Activated naive CD8-positive, alpha-beta T cell treated with anti-CD3 and anti-CD28 coated beads for 36 hours (primary cell): ENCODE measurements at places on chromosomes 16 and 17.
A peak's percentile ranks its signal among the peaks of the same experiment; 100 is the strongest.

- no peak for DNase-seq
Measured at GRCh38 chr16:71216714-71217113, 13.8 kb downstream of the HYDIN start.

DNA sequence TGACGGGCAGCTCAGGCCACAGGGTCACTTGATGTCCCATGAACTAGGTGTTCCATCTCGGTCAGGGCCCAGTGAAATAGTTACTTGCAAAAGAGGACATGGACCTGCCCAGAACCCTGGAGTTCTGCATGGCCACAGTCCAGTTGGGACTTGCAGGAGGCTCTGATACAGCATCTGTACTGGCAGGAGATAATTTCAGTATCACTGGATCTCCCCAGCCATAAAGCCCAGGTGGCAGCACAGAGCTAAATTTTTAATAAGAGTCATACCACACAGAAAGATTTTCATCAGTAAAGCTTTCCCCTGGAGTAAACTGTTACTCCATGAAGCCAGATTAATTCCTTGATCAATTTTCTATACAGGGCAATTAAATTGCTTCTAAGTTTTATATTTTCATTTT lies 18.0 kb upstream of the SLC16A5 start:
- no peak for DNase-seq

DNA sequence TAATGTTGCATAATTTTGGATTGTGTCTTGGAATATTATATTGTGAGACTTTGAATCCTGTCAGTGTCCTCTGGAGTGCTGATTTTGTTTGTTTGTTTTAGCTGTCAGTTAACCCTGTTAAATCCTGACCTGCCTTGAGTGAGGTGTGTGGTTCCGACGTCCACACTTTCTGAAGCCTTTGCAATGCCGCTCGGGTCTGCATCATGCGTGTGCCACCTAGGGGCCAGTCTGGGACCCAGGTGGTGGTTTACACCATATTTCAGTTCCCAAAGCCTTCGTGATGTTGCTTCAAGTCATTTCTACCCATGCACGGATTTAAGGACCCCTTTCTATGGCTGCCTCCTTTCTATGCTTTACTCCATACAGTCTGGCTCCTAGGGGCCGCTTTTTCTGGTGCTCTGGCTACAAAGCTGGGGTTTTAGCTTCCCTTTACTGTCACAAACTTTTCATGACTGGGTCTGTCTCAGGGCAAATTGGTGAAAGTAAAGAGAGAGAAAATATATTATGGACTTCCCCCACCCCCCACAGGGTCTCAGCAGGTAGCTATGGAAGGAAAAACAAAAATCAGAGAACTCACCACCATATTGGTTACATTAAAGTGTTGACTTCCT lies 11.4 kb upstream of the OR4D1 start:
- no peak for DNase-seq

DNA sequence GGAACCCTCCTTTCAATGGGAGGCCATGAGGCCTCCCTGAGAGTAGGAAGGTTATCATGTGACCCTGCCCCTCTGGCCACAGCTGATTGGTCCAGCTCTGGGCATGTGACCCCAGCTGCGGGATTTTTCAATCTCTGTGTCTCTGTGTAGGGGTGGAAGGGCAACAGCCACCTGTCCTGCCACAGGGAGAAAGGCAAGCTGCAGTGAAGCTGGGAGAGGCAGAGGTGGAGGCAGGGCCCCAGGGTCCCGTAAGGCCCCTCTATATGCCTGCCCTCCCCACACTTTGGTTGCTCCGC lies 10.9 kb downstream of the DNAAF8 start:
- no peak for DNase-seq

GRCh38 chr17:41296846-41297245 lies 5.8 kb downstream of the KRTAP29-1 start:
- no peak for DNase-seq

GRCh38 chr16:9034056-9034455 lies 57.4 kb upstream of the HAPSTR1 start:
- no peak for DNase-seq

DNA sequence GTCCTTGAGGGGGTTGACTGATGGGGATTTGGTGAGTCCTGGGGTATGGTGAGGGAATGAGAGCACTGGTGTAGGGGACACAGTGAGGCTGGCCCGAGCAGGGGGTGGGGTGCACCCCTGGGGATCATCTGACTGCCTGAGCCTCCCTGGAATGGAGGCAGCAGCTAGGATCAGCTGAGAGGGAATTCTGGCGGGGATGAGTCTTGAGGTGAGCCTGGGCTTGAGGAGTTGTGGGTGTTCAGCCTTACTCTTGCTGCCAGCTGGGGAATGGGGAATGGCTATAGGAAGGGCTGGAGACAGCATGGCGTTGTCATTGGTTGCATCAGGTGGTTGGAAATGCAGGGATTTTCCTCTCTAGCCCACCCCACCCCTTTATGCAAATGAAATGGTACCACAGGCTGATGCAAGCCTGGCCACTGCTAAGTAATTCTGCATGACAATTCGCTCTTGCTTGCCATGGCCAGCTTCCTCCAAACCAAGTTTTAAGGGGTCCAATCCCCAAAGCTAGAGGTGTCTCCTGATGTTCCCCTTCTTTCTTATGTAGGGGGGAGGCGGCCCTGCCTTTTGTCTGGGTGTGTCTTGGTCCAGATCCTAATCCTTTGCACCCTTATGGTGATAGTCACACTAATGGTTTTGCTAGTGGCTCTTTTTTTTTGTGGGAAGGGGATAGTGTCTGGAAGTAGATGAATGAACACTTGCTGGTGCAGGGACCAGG lies 7.5 kb downstream of the NFE2L1 start:
- peak; percentile 69 for DNase-seq

- no peak for DNase-seq
Measured at GRCh38 chr17:28972437-28972836, 21.1 kb upstream of the PHF12 start.

DNA sequence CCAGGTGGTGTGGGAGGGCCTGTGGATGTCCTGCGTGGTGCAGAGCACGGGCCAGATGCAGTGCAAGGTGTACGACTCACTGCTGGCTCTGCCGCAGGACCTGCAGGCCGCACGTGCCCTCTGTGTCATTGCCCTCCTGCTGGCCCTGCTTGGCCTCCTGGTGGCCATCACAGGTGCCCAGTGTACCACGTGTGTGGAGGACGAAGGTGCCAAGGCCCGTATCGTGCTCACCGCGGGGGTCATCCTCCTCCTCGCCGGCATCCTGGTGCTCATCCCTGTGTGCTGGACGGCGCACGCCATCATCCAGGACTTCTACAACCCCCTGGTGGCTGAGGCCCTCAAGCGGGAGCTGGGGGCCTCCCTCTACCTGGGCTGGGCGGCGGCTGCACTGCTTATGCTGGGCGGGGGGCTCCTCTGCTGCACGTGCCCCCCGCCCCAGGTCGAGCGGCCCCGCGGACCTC lies 798 bp downstream of the CLDN9 start:
- DNase-seq = no peak

- DNase-seq = no peak
Measured at GRCh38 chr17:22310717-22311686, 618.7 kb downstream of the KCNJ18 start.

DNA sequence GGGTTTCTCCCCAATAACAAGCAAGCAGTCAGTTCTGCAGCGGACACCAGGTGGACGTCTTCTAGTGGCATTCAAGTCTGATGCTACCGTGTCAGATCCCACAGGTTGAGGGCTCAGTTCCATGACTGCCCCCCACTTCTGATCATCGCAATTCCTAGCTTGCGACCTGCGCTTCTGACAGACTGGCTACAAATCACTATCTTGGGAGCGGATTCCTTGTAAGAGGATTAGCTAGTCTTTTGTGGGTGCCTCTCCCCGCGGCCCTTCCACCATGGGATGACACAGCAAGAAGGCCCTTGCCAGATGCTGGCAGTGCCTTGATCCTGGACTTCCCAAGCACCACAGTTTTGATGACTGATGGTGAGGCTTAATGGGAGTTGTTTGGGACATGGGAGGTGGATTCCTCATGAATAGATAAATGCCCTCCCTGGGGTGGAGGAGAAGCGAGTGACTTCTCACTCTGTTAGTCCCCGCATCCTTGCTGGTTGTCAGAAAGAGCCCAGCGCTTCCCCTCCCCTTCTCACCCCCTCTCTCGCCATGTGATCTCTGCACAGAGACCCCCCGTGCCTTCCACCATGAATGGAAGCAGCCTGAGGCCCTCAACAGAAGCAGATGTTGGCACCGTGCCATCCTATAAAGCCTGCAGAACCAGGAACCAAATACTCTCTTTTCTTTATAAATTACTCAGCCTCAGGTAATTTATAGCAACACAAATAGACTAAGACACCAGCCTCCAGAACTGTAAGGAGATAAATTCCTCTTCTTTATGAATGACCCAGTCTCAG lies 19.1 kb downstream of the CDIP1 start:
- no peak for DNase-seq
